ENCODE measurements at places on chromosomes 7 and 10.

- DNase-seq, result no peak
Measured at GRCh38 chr10:86436963-86437362, 70.4 kb upstream of the GRID1 start.

DNA sequence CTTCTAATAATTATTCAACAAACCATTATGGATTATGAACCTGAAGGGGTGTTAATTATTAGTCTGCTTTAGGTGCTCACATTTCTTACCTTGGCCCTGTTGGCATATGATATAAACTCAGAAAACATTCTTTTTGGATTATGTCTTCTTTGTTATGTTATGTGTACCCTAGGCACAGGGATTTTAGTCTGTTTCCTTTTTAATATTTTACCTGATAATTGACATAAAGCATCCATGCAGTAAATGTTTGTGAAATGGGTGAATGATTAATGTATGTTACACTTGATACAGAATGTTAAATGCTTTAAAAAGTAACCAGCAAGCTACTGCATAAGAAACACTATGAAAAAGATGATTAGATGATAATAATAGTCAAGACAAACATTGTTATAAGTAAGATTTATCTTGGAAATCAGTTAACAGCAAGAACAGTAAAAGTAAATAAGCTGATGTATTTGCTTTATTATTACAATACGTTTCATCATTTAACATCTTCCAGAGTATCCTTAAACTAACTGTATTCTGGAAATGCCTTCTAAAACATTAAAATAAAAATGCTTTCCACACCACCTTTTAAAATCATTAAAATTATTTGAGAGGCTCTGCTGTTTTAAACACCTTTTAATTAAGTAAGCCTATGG is 204.7 kb downstream of the RELN start:
- DNase-seq, result no peak

GRCh38 chr7:96770758-96771157 is 61.1 kb upstream of the SEM1 start:
- no peak for DNase-seq

DNA sequence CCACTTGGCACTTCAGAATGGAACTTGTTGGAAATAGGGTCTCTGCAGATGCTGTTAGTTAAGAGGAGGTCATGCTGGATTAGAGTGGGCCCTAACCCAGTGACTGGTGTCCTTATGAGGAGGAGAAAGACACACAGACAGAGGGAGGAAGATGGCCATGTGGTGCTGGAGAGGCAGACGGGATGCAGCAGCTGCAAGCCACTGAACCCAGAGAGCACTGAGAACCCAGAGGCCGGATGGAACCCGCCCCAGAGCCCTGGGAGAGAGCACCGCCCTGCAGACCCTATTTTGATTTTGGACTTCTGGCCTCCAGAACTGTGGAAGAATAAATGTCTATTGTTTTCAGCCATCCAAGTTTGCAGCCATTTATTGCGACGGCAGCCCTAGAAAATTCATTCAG is 58.0 kb upstream of the EBF3 start:
- DNase-seq, result no peak

GRCh38 chr7:124423863-124424262 is 341.7 kb downstream of the GPR37 start:
- DNase-seq, result no peak

GRCh38 chr7:70893422-70893821 is 238.5 kb upstream of the GALNT17 start:
- DNase-seq, result no peak

GRCh38 chr10:56633876-56634452 is 272.9 kb upstream of the ZWINT start:
- DNase-seq, result no peak

- DNase-seq, result no peak
Measured at GRCh38 chr10:92785118-92785517, 63.2 kb upstream of the EXOC6 start.

DNA sequence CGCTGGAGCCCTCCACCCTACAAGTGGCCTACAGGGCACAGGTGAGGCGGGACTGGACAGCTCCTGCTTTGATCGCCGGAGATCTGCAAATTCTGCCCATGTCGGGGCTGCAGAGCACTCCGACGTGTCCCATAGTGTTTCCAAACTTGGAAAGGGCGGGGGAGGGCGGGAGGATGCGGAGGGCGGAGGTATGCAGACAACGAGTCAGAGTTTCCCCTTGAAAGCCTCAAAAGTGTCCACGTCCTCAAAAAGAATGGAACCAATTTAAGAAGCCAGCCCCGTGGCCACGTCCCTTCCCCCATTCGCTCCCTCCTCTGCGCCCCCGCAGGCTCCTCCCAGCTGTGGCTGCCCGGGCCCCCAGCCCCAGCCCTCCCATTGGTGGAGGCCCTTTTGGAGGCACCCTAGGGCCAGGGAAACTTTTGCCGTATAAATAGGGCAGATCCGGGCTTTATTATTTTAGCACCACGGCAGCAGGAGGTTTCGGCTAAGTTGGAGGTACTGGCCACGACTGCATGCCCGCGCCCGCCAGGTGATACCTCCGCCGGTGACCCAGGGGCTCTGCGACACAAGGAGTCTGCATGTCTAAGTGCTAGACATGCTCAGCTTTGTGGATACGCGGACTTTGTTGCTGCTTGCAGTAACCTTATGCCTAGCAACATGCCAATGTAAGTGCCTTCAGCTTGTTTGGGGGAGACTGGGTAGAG is at the start of gene COL1A2:
Gene COL1A2 (plus strand): TSS at position 459 of the 704 bp plus-strand sequence. CDS start 137 bp downstream, at position 596.
- no peak for DNase-seq

GRCh38 chr10:133397938-133398337 is 4.0 kb downstream of the MTG1 start:
- DNase-seq, result no peak

GRCh38 chr10:99172128-99172738 is 63.4 kb downstream of the HPSE2 start:
- DNase-seq, result peak; percentile 58

GRCh38 chr7:127413962-127414361 is 21.5 kb upstream of the ZNF800 start:
- DNase-seq, result no peak

DNA sequence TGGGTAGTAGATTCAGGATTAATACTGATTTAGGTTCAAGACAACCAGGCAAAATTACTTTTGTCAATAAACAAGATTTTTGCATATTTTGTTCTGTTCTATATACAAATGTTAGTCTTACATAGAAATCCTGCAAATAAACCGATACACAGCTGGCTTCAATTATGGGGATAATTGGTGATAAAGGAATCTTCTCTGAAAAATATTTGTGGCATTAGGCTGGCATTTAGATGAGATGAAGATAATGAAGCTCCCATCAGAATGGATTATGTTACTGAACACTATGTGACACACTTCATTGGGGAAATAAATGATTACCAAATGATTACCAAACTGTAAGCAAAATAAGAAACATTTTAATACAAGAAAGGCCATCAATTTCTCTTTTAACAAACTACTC is 65.8 kb downstream of the NT5C2 start:
- no peak for DNase-seq

- DNase-seq, result peak; percentile 31
Measured at GRCh38 chr10:25758041-25758457, 176.0 kb upstream of the MYO3A start.

DNA sequence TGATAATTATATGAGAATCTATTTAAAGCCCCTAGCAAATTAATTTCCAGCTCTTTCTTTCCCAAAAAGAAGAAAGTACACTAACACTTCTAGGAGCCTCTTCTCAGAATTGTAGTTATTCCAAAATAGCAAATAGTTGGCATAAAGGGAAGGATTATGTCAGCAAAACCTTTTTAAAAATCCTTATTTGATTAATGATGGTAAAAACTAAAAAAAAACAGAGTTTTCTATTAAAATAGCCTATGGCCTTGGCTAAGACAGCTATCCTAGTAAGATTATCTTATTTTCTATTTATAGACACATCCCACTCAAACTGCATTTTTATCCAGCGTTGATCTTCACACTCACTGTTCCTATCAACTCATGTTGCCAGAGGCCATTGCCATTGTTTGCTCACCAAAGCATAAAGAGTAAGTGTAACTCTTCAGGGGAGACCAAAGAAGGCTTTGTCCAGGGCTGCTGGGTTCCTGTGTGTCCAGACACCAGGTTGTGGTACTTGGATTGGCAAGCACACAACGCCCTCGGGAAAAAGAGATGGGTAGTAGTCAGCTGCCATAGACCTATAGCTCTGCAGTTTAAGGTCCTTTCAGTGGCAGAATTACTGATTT is 31.5 kb downstream of the ACTA2 start:
- DNase-seq, result no peak

GRCh38 chr10:59281861-59282260 is 80.5 kb downstream of the FAM13C start:
- no peak for DNase-seq

- no peak for DNase-seq
Measured at GRCh38 chr10:129973674-129974059, 9.6 kb upstream of the EBF3 start.

DNA sequence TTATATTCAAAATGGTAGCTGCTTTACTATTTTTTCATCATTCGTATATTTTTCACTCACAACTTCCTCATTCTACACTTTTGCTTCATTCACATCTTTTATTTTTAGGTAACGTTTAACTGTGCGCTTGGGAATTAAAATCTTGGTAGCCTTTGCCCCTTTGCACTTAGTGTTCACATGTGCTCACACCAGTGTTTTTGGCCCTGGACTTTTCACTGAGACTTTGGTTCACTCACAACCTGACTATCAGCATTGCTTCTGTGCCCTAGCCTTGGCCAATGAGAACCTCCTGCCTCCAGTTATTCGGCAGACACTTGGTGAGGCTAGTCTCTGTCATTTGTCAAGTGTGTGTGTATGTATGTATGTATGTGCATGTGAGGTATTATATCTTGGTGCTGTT is 596.9 kb downstream of the SORCS1 start:
- no peak for DNase-seq

DNA sequence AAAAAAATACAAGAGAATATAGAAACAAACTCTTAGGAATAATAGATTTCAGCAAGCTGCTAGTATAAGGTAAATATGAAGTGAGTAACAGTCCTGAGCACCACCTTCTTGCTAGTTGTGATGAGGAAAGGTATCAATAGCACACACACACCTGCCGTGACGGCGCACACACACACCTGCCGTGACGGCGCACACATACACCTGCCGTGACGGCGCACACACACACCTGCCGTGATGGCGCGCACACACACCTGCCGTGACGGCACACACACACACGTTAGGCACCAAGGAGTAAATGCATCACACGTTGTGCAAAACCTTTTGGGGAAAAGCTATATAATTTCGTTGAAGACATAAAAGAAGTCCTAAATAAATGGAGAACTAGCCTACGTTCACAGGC is 4.7 kb upstream of the JAKMIP3 start:
- no peak for DNase-seq

DNA sequence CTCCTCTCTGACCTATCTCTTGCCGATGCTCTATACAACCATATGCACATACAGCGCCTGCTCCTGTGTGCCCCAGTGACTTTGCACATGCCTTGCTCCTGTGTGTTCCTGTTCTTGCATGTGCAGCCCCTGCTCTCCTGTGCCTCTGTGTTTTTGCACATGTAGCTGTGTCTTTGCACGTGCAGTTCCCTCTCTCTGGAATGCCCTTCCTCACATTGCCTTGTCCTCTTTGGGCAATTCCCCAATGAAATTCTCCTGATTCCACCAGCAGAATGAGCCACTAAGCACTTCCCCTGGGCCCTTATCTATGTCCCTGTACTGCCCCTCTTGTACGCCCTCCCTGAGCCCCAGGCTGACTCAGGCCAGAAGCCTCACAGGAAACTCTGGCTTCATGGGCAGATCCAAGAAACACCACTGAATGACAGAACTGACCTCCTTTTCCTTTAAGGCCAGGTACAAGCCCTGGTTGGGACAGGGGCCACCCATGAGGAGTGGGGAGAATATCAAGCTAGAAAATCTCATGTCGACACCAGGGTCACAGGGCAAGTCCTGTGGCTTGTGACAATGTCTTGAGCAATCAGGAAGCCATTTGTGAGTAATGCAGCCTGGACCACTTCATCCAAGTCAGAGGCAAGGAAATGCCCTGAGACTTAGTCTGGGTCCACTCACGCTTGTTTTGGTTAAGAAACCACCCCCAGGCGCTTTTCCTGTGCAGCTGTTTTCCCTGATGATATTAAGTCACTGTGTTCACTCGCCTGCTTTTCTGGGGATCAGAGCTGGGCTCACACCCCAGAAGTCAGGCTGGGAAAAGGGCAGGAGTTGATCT is 1.9 kb upstream of the ARHGAP22 start:
- no peak for DNase-seq

DNA sequence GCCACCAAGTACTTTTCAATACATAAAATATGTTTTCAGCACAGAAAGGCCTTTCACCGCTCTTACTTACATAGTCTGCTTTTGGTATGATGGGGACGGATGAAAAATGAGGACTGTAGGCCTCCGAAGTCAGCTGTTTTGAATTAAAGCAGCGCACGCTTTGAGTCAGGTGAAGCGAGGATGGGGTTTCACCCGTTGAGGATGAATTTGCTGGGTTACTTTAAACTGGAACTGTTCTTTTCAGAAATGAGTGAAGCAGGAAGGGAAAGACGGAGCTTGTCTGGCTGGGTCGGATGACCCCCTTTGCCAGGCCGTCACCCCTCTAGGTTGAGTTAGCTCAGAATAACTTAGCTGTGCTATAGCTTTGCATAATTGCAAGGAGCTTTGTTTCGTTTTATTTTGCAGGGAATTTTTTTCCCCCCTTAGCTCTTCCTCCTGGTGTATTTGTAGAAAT is 40.0 kb downstream of the CUX1 start:
- DNase-seq, result no peak

DNA sequence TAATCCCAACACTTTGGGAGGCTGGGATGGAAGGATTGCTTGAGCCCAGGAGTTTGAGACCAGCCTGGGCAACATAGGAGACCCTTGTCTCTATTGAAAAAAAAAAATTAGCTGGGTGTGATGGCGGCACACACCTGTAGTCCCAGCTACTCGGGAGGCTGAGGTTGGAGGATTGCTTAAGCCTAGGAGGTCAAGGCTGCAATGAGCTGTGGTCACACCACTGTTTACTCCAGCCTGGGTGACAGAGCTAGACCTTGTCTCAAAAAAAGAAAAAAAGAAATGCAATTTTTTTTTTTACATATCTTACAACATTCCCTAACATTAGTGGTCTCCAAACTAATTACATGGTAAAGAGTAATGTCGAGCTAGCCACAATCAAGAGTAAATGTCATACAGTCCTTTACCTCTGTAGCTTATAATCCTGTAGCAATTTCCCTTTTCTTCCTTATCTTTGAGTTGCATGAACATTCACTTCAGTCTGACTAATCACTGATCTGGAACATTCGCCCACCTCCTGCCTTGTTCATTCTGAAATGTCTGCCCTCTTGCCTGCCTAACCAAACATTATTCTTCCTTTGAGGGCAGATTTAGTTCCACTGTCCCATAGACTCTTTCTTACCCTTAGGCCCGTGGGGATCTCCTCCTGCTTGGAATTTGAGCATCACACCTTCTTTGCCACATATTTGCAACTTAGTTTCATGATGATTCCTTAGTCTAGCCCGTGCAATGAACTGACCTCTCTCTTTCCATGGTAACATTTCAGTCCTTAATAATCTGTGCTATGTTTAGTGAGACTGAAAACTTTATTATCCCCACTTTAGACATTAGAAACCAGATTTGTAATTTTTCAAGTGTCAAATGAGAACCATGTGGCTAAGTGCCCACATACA is 4.8 kb upstream of the VCL start:
- DNase-seq, result no peak
